Activated CD4-positive, alpha-beta T cell treated with anti-CD3 and anti-CD28 coated beads, Interleukin-2, Interleukin-4, amounts not matched to agents 100 ng/mL and 50 ng/mL, durations not matched to agents 16 hours and 8 hours (primary cell): ENCODE measurements at places on chromosomes 1 and 21.

DNA sequence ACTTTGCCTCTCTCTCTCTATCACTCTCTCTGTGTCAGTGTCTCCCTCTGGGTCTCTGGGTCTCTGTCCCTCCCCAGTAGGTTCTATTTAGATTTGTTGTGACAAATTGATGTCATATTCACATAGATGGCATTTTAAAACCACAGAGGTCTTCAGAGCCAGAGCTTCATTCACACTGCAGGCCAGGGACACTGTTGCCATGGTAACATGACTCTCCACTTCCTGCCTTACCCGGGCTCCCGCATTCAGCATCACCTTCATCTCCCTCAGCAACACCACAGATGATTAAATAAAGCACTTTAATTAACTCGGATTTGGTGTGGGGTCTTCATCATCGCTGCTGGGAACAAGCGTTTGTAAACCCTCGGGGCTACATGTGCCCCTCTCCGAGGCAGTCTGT is 132.6 kb downstream of the ETS2 start:
- DNase-seq: peak; percentile 49

- DNase-seq: no peak
Measured at GRCh38 chr1:29166291-29166878, 15.3 kb downstream of the SRSF4 start.

- no peak for DNase-seq
Measured at GRCh38 chr1:70092526-70092925, 112.9 kb downstream of the LRRC40 start.

- no peak for DNase-seq
Measured at GRCh38 chr1:244548558-244549115, 87.6 kb downstream of the CATSPERE start.

GRCh38 chr1:207049974-207050391 is 1.0 kb downstream of the YOD1 start:
- peak; percentile 64 for DNase-seq

GRCh38 chr1:215143497-215143896 is 61.0 kb downstream of the KCNK2 start:
- DNase-seq: no peak

GRCh38 chr1:86084998-86085397 is 71.6 kb downstream of the COL24A1 start:
- DNase-seq: no peak

DNA sequence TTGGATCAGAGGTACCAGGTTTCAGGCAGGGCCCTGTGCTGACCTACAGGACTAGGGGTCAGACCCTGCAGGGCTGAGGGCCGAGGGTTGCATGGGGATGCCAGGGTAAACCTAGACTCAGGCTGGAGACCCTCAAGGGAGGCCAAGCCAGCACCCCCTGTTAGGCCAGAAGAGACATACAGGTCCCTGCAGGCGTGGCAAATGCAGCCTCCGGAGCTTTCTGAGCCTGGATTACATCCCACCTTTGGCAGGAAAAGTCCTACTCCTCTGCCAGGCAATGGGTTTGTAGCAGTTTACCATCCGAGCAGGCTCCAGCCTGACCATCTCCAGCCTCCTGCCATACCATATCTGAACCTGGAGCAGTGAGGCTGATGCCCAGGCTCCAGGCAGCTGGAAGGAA is 425.3 kb downstream of the NPHP4 start:
- DNase-seq: no peak

DNA sequence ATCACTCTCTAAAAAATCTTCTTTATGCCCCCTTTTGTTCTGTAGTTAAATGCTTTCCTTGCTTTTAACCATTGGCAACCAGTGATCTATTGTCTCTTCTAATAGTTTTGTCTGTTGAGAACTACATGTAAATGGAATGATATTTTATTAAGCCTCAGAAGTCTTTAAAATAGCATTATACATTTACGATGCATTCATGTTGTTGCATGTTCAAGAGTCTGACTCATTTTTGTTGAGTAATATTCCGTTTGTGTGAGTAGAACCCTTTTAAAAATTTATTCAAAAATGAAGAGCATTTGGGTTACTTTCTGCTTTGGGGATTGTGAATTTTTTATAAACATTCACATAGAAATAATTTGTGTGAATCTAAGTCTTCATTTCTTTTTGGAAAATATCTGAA is 1352.9 kb downstream of the NCAM2 start:
- DNase-seq: no peak

- no peak for DNase-seq
Measured at GRCh38 chr21:16842696-16843035, 670.2 kb upstream of the CXADR start.

- no peak for DNase-seq
Measured at GRCh38 chr1:201774983-201775344, 54.0 kb upstream of the IPO9 start.

GRCh38 chr1:104797982-104798381 is 1048.3 kb downstream of the AMY1C start:
- no peak for DNase-seq

GRCh38 chr1:33347650-33347992 is 26.7 kb upstream of the A3GALT2 start:
- no peak for DNase-seq

DNA sequence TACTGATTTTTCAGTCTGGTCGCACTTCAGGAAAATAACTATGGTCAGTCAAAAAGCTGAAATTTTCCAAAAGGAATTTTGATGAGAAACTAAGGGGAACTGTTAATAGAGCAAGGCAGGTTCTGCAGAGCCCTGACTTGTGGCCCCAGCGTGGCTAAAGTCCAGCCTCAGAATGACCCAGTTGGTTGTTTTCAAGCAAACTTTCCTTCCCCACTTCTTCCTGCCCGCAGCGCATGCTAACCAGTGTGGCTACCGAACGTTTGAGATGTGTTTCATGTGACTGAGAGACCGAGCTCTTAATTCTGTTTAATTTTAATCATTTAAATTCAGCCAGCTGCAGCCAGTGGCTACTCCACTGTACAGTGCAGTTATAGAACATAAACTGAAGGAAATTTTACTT is 6.2 kb upstream of the IL10RB start:
- DNase-seq: no peak

DNA sequence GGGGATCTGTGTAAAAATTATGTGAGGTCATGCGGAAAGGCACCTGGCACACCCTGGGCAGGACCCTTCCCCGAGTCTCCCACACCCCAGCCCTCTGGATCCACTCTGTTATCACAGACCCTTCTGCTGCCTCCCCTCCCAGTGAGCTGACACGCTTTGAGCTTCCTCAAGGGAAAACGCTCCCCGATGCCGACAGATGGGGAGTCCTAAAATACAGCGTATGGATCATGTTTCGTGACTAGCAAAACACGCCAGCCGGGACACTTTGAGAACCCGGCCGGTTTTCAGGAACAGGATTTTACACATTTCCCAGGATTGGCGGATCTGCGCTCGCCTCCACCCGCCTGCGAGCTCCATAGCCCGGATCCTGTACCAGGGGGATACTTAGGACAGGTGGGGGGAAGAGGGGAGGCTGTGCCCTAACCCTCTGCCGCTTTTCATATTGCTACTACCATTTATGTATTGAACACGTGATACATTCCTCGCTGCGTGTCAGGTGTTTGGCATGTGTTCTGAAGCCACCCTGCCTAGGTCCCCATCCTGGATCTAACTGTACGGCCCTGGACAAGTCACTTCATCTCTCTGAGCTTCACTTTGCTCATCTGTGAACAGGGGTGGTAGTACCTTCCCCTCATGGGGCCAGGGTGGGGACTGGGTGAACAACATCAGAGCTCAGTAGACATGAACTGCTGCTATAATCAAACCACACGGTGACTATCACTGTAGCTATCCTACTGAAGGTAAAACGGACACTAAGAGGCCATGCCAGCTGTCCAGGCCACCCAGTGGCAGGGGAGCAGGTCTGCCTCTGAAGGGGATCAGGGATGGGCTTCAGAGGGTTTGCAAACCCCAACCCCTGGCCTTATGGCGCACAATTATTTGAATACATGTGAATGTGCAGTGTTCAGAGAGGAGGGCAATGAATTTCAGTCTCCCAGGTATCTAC is 63.2 kb downstream of the SSBP3 start:
- no peak for DNase-seq

- DNase-seq: no peak
Measured at GRCh38 chr1:194870860-194871259, 1684.4 kb upstream of the B3GALT2 start.

DNA sequence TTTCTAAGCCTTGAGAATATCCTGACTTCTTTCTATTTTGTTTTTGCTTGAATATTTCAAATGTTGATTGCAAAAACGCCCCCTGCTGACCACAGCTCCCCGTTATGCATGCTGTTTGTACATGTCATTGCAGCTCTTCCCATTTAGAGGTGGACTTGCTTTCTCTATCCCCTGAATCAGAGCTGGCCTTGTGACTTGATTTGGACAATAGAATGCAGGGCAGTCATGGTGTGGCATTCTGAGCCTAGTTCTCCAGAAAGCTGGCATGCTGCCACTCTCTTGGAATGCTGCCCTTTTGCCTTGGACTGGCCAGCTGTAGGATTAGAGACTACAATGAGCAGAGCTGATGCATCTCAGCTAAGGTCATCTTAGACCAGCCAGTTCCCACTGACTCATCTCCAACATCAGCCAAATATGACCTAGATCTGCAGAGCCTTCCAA is 1561.5 kb downstream of the MRPL39 start:
- no peak for DNase-seq

DNA sequence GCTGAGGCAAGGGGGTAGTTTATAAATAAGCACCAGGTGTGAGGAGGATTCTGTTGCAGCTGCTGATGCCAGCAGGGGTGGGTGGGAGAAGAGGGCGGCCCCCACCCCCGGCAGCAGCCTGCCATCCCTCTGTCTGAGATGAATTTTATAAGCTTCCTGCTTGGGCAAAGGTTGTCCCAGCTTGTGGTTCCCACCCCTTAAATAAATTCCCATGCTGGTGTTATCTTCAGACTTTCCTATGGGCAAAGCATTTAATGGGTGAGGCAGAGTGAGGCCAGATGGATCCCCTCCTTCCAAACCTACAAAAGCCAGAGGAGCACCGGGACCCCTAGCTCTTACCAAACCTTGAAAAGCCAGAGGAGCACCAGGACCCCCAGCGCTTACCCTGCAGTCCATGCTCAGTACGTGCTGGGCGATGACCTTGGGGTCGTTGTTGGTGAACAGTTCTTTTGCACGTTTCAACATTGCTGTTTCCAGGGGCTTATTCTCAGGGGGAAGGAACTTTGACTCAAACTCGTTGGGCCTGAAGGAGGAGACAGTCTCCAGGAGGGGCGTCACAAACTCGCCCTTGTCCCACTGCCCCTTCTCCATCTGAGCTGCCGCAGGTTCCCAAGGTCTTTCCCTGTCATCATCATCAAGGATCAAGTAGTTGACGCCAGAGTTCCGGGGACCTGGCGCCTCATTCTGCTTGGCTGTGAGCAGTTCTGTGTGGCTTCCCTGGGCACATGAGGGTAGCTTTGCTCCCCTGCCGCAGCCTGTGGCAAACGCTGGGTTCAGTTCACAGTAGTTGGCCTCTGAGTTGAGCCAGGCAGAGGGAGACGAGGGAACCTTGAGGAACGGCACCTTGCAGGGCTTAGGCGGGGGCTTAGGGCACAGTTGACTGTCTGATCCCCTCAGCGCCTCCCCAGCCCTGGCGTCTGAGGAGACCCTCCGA is 99.5 kb downstream of the BCAR3 start:
- DNase-seq: no peak

DNA sequence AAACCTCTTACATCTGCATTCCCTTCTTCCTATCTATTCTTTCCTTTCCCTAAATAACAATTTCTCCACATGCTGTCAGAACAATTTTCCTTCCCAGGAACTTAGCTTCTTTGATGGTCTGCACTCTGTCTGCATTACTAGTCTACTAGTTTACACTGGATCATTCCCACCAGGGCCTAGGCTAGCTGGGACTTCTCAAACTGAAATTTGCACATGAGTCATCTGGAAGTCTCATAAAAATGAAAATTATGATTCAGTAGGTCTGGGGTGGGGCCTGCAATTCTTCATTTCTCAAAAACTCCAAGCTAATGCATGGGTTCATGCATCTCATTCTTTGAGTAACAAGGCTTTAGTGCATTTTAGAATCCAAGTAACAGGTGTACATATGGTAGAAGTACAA is 74.2 kb downstream of the GABPA start:
- DNase-seq: peak; percentile 58

DNA sequence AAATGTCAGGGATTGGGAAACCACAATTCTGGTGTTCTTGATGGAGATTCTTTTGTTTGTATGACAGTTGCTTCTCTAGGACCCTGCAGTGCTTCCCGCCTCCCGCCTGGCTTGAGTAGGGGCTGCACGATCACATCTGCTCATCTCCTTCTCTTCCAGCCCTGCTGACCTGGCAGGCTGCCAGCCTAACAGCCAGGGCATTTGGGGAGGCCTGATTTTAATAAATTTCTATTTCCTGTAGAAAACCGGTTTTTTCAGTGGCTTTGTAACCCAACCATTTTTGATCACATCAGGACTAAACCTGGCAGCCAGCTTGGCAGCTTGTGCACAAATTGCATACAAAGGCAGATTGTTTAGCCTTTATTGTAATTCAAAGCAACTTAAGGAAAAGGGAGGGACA is 78.9 kb downstream of the UBE2U start:
- no peak for DNase-seq

GRCh38 chr1:53074313-53075154 is 12.5 kb downstream of the PODN start:
- no peak for DNase-seq

DNA sequence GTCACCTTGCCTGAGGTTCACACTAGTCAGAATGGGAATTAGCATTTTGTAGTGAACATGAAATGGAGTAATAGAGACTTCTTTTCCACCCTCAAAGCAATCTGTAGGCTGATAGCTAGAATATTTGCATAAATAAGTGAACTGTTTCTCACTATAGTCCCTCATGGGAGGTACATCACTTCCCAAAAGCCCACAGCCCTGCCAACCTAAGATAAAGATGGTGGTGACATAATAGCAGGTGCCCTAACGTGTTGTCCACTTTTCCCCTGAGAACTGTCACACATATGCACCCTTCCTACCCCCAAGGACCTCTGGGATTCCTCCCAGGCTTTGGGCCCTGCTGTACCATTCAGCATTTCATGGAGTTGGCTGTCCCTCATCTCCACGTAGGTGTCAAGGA is 4.4 kb downstream of the TMEM35B start:
- no peak for DNase-seq

DNA sequence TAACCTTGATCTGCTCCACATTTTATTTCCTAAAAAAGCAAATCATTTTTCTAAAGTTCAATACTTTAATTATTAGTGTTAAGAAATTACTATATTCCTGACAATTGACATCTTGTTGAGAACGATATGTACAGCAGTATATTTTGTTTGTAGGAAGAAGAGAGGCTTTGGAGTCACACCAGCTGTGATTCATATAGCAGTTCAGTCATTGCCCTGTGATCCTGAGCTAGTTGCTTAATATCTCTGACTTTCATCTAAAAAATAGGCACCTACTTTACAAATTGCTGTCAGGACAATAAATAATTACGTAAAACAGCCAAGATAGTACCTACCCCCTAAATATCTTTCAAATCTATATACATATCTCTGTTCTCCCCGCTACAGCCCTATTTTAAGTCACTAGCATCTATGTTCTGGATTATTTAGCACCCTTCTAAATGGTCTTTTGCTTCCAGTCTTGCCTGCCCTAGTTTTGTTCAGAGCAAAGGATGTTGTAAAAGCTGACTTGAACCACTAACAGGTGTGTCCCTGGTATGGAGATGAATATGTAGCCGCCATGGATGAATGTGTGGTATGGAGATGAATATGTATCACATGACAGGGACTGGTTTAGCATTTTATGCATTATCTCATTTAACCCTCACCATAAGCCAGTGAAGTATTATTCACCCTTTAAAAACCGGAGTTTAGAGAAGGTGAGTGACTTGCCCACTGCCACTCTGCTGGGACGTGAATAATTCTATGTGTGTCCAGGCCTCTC is 42.2 kb downstream of the RNF220 start:
- DNase-seq: peak; percentile 17

- DNase-seq: no peak
Measured at GRCh38 chr1:87113313-87113712, 198.9 kb downstream of the HS2ST1 start.
